Stimulated activated CD8-positive, alpha-beta memory T cell treated with anti-CD3 and anti-CD28 coated beads, Interleukin-7, amount 100 ng/mL, for 1 hour (primary cell): ENCODE measurements at places on chromosomes 11 and 22.

DNA sequence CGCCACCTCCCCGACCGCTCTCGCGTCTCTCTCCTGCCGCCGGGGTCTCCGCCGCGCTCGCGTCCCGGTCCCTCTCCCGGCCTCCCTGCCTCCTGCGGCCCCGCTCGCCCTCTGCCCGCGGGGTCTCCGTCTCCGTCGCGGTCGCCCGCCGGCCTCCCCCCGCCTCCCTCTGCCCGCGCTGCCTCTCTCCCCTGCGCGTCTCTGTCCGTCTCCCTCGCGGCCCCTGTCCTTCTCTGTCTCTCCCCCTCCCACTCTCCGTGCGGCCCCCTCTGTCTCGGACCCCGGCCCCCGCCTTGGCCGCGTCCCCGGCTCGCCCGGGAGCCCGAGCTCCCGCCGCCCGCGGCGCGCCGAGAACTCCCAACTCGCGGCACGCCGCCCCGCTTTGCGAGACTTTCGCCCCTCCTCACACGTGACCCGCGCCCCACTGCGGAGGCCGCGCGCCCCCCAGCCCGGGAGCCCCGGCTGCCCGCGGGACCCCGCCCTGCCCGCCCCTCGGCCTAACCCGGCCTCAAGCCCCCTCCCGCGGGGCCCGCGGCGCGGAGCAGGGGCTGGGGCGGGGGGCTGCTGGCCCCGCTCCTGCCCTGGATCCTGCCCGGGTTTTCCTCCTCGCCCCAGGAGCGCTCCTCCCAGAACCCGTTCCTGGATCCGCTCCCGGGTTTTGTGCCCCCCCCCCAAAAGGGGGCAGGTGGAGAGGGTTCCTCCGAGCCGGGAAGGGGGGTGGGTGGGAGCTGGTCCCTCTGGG lies 702 bp upstream of the KCNJ4 start:
- DNase-seq = no peak

GRCh38 chr11:118742304-118742703 lies 48.7 kb downstream of the DDX6 start:
- no peak for DNase-seq

DNA sequence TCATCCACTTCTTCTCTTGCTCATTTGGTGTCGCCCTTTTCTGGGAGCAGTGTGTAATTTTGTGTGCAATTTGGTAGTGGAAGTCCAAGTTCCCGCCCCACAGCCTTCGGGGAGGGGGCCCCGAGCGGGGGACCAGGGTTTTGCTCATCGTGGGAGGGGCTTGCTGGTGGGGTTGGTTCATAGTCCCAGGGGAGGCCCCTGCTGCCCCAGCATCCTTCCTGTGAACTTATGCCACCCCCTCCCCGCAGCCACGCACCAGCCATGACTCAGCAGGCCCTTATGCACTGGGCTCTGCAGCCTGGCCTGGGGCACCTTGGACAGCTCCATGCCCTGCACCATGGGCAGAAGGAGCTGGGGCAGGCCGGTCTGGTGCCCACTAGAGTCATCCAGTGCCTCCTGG lies 1183.6 kb downstream of the BRD1 start:
- no peak for DNase-seq

- no peak for DNase-seq
Measured at GRCh38 chr11:61028135-61028729, 56.8 kb downstream of the CD6 start.

DNA sequence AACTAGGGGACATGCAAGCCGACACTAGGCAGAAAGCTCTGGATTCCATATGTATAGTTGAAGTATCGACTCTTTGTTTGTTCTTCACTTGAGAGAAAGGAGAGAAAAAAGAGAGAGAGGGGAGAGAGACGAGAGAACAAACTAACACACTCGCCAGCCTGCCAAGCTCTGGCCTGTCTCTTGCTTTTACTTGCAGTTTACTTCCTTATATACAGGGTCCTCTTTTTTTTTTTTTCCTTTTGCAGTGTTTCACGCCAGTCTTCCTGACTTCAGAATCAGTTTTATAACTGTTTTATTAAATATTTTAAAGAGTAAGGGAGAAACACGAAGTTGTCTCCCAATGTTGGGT lies 19.9 kb downstream of the TEAD1 start:
- DNase-seq = no peak

- DNase-seq = no peak
Measured at GRCh38 chr11:3199537-3200295, 18.9 kb downstream of the MRGPRG start.

DNA sequence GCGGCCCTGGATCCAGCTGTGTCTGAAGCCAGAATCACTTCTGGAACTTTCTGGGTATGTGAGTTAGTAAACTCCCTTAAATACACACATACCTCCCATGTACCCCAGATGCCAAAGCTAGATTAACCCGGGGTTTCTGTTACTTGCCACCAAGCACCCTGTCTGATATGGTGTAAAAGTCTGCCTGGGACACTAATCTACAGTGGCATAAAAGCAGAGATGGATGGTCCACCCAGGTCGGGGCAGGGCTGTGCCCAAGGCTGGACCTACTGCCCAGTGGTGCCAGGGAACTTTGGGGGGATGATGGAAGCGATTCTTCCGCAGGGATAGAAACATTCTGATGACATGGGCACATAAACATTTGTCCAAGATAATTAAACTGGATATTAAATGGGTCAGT lies 12.7 kb downstream of the MRGPRF start:
- no peak for DNase-seq
